Nephron progenitor cell (in vitro differentiated cells): ENCODE measurements at places on chromosomes 1 and 21.

DNA sequence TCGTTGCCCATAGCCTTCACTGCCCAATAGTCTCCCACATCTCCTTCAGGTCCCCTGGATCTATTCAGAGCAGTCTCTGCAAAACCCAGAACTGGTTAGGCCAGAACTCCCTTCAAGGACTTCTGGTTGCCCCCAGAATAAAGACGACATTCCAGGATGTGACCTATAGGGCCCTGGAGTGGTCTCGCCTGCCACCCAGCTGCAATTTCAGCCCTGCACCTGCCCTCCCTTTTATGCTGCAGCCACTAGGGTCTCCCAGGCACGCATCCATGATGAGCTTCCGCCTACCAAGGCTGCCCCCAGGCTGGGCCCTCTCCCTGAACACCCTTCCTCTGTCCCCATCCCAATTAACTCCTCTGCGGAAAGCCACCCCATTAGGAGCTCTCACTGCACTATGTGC is 7.2 kb upstream of the TSPEAR start:
- no peak for DNase-seq
- no peaks in the 10 kb centered on the region for H3K36me3 ChIP-seq
- H3K27me3 ChIP-seq: peaks cover 53% of the 10 kb centered on the region

DNA sequence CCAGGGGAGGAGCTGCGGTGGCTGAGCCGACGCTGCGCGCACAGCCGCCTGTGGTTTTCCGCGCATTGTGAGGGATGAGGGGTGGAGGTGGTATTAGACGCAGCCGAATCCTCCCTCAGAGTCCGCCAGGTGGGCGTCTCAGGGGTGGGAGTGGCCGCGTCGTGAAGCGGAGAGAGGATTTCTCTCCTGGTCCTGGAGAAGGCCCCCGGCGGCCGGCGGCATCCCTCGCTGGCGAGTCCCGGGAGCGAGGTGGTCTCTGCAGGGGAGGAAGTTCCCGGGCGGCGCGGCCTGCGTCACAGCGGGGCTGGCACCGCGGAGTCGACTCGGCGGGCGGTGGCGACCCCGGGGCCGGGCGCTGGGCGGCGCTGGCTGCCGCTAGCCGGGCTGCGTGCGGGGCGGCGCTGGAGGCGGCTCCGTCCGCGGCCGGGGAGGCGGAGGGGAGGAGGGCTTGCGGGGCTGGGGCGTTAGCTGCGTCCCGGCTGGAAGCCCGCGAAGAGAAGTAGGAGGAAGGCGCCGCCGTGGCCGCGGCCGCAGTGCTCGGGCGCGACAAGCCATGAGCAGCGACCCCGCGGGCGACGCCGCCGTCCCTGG is at the start of gene LRRC8C:
LRRC8C (plus strand) TSS at position 464 of the 591 bp plus-strand sequence. CDS start 53,354 bp downstream, outside the sequence.
- peaks cover 24% of the 10 kb centered on the region for H3K4me1 ChIP-seq
- H3K4me3 ChIP-seq: peak within 1 kb of the TSS; percentile 91
- no peaks in the 10 kb centered on the region for H3K36me3 ChIP-seq
- peak; percentile 91 for DNase-seq
- no peak within 1 kb of the TSS for H3K27ac ChIP-seq
- peaks cover 35% of the 10 kb centered on the region for H3K27me3 ChIP-seq

- peak; percentile 19 for DNase-seq
- peak overlapping the region; percentile 71 for H3K27ac ChIP-seq
- peaks cover 58% of the 10 kb centered on the region for H3K4me1 ChIP-seq
- no peaks in the 10 kb centered on the region for H3K27me3 ChIP-seq
- H3K4me3 ChIP-seq: no peak overlapping the region
- no peaks in the 10 kb centered on the region for H3K36me3 ChIP-seq
Observed at GRCh38 chr1:109151146-109151990, 37.5 kb downstream of the ELAPOR1 start.

DNA sequence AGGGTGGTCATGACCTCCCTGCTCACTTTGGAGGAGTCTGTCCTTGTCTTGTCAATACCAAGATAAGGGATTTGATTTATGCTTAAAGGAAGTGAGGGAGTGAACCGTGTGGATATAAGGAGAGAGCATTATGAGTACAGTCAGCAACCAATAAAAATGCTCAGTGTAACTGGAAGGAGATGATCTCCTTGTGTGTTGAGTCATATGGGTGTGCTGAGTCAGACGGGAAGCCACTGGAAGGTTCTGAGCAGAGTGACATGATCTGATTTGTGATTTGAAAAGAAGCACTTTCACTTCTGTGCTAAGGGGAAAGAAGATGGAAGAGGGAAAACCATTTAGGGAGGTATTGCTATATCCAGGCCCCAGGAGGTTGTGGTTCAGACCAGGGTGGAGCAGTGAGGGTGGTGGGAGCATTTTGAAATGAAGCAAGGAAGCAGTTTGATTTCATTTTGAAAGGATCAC is 2.5 kb upstream of the BCL10 start:
- peaks cover under 1% of the 10 kb centered on the region for H3K36me3 ChIP-seq
- H3K4me1 ChIP-seq: peaks cover 31% of the 10 kb centered on the region
- H3K4me3 ChIP-seq: no peak overlapping the region
- H3K27ac ChIP-seq: no peak overlapping the region

DNA sequence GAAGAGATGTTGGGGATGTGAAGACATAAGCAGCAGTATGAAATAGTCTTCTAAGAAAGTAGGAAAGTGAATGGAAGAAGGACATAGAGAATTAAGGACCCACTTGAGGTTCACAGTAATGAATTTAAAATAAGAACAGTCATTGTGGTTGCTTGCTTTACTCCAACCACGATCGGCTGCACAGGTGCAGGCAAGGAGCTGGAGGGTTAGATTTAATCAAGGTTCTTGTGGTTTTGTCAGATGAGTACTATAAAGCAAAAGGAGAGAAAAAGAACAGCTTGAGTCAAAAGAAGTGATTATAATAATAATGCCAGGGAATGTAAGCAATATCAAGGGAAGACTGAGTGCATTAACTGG is 46.1 kb upstream of the RBM34 start:
- H3K36me3 ChIP-seq: peaks cover 66% of the 10 kb centered on the region
- no peaks in the 10 kb centered on the region for H3K27me3 ChIP-seq
- peak overlapping the region; percentile 49 for H3K27ac ChIP-seq
- no peaks in the 10 kb centered on the region for H3K4me1 ChIP-seq
- no peak for DNase-seq
- no peak overlapping the region for H3K4me3 ChIP-seq

DNA sequence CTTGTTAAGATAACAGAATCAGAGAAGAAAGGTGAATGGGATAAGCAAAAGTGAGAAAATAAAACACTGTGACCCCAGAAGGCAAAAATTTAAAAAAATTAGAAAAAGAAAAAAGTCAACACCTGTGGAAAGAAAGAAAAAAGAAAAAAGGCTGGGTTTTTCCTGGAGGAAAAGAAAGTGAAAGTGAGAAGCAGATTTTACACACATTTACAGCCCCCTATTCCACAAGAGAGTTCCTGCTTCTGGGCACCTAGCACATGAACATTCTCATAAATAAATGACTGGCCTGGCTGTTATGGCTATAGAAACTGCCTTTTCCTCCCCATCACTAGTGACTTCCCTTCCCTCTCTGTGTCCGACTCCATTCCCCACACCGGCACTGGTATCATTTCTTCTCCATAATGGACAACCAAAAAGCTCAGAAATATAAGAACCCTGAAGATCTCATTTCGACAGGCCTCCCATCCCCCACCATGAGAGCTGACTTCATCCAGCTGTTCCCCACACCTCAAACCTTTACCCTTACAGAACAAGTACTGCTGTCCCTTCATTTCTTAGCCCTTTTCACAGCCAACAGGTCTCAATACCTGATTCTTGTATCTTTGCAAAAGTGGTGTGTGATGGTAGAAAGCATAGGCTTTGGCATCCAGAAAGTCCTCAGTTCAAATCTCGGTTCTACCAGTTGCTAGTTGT is 12.6 kb downstream of the MTF1 start:
- no peak for DNase-seq
- peaks cover 5% of the 10 kb centered on the region for H3K36me3 ChIP-seq
- H3K4me3 ChIP-seq: no peak overlapping the region
- no peaks in the 10 kb centered on the region for H3K4me1 ChIP-seq

DNA sequence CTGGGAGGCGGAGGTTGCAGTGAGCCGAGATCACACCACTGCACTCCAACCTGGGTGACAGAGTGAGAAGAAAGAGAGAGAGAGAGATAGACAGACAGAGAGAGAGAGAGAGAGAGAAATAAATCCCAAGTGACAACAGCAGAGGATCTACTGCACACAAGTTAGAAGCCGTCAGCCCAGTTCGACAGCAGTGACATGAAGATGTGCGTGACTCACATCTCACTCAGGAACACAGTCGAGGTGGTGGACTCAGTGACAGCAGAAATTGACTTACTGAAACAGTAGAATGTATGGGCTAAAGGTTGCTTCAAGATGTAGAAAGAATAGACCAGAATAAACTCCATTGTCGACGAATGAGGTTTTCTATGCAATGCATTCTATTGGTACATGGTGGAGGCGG is 77.0 kb upstream of the KRTAP19-8 start:
- H3K27me3 ChIP-seq: no peaks in the 10 kb centered on the region
- no peak for DNase-seq
- H3K4me1 ChIP-seq: peaks cover 33% of the 10 kb centered on the region
- H3K27ac ChIP-seq: peak overlapping the region; percentile 96
- peaks cover 29% of the 10 kb centered on the region for H3K36me3 ChIP-seq

DNA sequence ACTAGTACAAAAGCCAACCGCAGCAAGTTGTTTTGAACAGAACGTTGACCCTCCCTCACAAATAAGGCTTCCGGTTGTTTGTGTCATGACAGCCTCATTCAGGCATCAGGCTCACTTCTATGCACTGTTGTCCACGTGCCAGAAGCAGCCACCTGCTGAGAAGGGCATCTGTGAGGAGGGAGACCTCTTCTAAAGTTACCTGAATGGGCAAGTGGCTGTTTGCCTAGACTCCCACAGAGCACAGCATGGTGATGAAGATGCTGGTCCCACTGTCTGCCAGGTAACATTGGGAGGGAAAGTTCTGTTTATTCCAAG is 176.1 kb downstream of the CLIC6 start:
- H3K36me3 ChIP-seq: no peaks in the 10 kb centered on the region
- H3K4me3 ChIP-seq: peak overlapping the region; percentile 38
- H3K27ac ChIP-seq: peak overlapping the region; percentile 42
- H3K27me3 ChIP-seq: peaks cover 6% of the 10 kb centered on the region
- no peak for DNase-seq

GRCh38 chr1:28395181-28395580 is 25.6 kb downstream of the PHACTR4 start:
- H3K4me1 ChIP-seq: peaks cover 9% of the 10 kb centered on the region
- H3K36me3 ChIP-seq: peaks cover 43% of the 10 kb centered on the region
- no peak overlapping the region for H3K4me3 ChIP-seq
- DNase-seq: no peak

- no peak overlapping the region for H3K27ac ChIP-seq
- no peak for DNase-seq
- no peaks in the 10 kb centered on the region for H3K4me1 ChIP-seq
- no peaks in the 10 kb centered on the region for H3K36me3 ChIP-seq
Observed at GRCh38 chr1:89085781-89086180, 20.8 kb upstream of the GBP1 start.

GRCh38 chr1:194362327-194362726 is 1175.9 kb upstream of the B3GALT2 start:
- no peak for DNase-seq
- peaks cover 5% of the 10 kb centered on the region for H3K27me3 ChIP-seq
- H3K27ac ChIP-seq: no peak overlapping the region
- no peaks in the 10 kb centered on the region for H3K36me3 ChIP-seq

DNA sequence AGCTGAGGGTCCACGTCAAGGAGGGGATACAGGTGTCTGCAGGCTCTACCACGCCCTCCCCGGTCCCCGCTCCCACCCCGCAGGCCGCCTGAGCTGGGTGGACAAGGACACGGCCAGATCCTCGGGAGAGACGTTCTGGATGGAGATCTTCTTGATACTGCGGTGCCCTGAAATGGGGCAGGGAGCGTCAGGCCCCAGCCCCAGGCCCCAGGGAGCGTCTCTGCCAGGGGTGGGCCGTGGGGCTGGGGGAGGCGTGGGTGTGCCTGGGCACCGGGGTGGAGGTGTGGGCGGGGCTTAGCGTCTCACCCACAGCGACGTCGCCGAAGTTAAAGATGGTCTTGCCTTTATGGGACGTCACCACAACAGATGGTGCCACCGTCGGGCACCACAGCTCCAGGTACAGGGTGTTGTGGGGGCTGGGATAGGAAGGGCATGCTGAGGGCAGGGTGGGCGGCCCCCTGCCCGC is 7.3 kb upstream of the TMEM52 start:
- DNase-seq: no peak
- H3K27me3 ChIP-seq: peaks cover 4% of the 10 kb centered on the region
- H3K4me3 ChIP-seq: no peak overlapping the region
- peaks cover 12% of the 10 kb centered on the region for H3K4me1 ChIP-seq

DNA sequence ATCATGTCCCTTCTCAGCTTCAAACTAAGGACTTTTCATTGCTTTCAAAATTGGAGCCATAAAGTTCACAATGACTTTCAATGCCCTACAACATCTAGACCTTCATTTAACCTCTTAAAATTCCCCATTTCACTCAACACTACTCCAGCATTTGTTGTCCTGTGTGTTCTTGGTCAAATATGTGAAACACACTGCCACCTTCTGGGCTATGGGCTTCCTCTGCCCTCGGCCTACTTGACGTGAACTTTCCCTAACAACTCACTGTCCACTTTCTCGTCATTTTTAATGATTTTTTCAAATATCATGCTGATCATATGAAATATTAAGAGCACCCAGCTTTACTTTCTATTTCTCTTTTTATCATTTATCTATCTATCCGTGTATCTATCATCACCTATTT is 2018.4 kb downstream of the NCAM2 start:
- H3K4me3 ChIP-seq: no peak overlapping the region
- DNase-seq: peak; percentile 11
- no peaks in the 10 kb centered on the region for H3K36me3 ChIP-seq
- peaks cover 8% of the 10 kb centered on the region for H3K4me1 ChIP-seq
- no peak overlapping the region for H3K27ac ChIP-seq
- H3K27me3 ChIP-seq: peaks cover 2% of the 10 kb centered on the region

DNA sequence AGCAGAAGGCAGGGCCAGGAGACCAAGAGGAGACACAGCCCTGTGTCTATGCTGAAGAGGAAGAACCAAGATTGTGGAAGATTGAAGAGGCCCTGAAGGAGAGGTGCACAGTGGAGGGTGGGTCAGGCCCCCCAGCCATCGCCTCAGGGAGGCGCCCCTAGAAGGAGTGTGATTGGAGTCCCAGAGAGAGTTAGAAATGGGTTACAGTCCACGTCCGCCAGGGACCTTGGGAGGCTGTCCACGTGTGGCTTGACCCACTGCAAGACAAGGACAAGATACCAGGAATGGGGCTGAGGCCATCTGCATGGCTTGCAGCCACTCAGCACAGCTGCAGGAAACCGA is 375.1 kb downstream of the NPHP4 start:
- no peak overlapping the region for H3K4me3 ChIP-seq
- no peaks in the 10 kb centered on the region for H3K36me3 ChIP-seq
- peaks cover 36% of the 10 kb centered on the region for H3K4me1 ChIP-seq
- H3K27ac ChIP-seq: peak overlapping the region; percentile 60
- no peak for DNase-seq

DNA sequence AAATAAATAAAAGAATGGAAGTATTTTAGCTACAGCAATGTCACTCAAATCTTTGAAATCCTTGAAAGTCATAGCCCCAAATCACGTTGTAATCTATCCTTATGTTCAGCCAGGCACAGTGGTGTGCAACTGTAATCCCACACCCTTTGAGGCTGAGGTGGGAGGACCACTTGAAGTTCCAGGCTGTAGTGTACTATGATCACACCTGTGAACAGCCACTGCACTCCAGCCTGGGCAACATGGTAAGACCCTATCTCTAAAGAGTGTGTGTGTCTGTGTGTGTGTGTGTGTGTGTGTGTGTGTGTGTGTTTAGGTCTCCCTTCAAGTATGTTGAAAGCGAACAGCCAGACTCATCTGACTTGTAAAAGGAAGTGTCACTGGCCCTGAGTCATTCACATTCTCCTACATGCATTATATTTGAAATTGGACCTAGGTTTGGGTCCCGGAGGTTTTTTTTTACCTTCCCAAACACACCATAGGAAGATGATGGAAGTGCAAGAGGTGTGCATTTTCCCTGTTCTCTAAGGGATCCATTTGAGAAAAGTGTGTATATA is 50.1 kb downstream of the ZNF281 start:
- no peak for DNase-seq
- no peaks in the 10 kb centered on the region for H3K36me3 ChIP-seq
- H3K4me1 ChIP-seq: peaks cover 8% of the 10 kb centered on the region
